AG04450 (cell line): ENCODE measurements at places on chromosomes 12 and 14.

DNA sequence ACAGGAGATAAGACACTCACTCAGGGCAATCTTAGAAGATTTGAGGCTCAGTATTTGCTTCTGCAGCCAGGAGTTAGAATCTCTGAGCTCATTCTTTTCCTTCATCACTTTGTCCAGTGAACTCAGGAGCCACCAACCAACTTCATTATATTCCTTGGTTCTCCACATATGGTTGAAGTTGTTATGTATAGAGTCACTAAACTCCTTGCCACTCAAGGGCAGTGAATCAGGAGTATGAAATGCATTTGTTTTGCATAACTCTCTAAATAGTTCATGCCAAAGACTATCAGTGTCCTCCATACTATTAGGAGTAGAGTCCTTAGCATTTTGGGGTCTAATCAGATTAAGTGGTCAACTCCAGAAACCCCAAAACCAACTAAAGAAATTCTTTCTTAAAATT lies 150.6 kb downstream of the CCDC59 start:
- DNase-seq = no peak

DNA sequence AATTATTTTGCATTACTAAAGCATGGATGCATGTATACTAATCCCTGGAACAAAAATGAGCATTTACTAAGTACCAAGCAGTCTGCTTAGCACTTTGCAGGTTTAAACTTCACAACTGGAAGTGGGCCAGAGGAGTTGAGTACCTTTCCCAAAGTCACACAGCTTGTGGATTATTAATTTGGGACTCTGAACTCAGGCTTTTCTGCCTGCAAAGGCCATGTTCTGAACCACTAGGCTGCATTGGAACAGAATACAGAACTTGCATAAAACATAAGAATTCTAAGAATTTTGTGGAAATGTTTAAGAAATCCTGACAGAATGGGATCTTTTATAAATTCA lies 132.9 kb upstream of the AMIGO2 start:
- no peak for DNase-seq

- no peak for DNase-seq
Observed at GRCh38 chr14:92902726-92903125, 20.2 kb upstream of the CHGA start.

- DNase-seq = no peak
Observed at GRCh38 chr14:25588751-25589150, 538.8 kb upstream of the STXBP6 start.

GRCh38 chr12:120586206-120586605 lies 5.0 kb upstream of the POP5 start:
- DNase-seq = no peak

DNA sequence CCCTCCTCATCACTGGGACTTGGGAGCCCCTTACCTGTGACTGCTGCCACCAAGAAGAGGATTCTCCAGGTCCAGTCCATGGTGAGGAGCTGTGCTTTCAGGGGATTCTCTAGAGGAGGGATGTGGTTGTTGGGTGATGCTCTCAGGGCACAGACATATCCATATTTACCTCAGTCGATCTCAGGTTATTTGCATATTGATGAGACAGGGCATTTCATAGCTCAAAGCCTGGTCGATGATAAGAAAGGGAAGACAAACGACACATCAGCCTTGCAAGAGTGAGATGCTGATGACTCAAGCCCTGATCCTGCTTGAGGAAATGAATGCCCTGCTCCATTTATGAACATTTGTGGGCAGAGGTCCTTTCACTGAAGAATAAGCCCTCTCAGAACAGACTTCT lies 981.0 kb downstream of the TMEM121 start:
- DNase-seq = no peak
